Ureter (tissue), 1 donor: ENCODE measurements at places on chromosomes 2 and 18.

DNA sequence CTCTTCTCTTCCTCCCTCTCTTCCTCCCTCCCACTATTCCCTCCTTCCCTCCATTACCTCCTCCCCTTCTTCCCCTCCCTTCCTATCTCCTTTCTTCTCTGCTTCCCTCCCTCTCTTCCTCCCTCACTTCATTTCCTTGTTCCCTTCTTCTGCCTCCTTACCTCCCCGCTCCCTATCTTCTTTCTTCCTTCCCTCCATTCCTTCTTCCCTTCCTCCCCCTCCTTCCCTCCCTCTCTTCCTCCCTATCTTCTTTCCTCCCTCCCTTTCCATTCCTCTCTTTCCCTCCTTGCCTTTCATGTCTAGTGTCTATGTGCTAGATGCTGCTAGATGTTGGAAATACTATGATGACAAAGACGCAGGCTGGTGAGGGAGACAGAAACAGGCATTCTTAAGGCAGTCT, 246.0 kb downstream of the TDRD15 start:
- DNase-seq: no peak

DNA sequence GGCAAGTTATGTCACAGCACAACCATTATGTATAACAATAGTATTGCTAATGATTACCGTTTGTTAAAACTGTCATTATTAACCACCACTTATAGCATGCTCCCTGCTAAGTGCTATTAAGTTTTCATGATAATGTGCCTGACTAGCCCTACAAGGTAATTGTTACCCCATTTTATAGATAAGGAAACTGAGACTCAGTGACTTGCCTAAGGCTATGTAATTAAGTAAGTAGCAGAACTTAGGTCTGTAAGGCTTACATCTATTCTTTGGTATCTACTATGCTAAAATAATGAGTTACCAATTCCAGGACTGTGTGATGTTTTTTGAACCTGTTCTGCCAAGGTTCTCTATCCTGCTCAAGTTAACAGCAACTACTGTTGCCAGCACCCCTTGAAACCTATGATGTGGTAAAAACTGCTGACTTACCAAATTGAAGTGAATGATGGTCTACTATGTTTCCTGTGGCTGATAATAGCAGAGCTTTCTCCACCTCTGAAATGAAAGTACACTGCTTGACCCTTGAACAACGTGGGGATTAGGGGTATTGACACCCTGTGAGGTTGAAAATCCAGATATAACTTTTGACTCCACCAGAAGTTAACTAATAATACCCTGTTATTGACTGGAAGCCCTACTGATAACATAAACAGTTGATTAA, 18.2 kb downstream of the ACVR2A start:
- no peak for DNase-seq

- DNase-seq: no peak
These were observed 179.1 kb downstream of the HAUS1 start for GRCh38 chr18:46283268-46283667.

- no peak for DNase-seq
These were observed 29.9 kb upstream of the MMADHC start for GRCh38 chr2:149617476-149617875.

GRCh38 chr2:127381762-127382161, 6.0 kb downstream of the MAP3K2 start:
- DNase-seq: no peak

DNA sequence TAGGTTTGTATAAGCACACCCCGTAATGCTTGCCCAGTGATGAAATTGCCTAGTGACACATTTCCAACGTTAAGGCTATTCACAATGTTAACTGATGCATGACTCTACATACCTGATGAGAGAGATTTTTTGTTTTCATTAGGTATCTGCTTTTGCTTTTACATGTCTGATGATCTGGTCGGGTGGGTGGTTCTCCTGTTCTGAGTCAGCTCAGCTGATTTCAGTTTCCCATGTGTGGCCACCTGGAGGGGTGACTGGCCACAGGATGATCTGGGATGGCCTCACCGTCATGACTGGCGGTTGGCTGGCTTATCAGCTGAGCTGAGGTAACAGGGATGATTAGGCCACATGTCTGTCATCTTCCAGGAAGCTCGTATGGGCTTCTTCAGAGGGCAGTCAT, 33.8 kb upstream of the ACYP2 start:
- DNase-seq: no peak

- no peak for DNase-seq
These were observed 18.4 kb downstream of the NCK2 start for GRCh38 chr2:105763076-105763475.

- no peak for DNase-seq
These were observed 20.4 kb downstream of the GPD2 start for GRCh38 chr2:156456616-156457015.

DNA sequence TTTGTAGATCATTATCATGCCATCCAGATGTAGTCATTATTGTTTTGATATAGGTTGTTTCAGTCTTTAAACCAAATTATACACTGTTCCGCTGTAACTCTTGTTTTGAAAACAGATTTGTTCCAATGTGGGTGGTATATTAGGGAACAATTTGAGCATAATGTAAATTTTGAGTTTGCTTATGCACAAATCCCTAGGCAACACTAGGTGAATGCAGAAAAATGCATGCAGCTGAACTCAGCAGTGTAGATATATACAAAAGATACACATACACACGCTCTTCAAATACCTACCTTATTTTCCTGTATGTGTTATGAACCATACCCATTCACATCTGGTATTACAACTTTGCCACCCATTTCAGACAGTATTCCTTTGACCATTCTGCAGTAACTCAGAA, 35.8 kb downstream of the MSH2 start:
- no peak for DNase-seq

GRCh38 chr18:61435064-61435652, 101.9 kb downstream of the CDH20 start:
- no peak for DNase-seq
